ENCODE measurements at places on chromosomes 4 and X.

- DNase-seq: no peak
Measured at GRCh38 chr4:123556526-123556925, 159.9 kb downstream of the SPRY1 start.

DNA sequence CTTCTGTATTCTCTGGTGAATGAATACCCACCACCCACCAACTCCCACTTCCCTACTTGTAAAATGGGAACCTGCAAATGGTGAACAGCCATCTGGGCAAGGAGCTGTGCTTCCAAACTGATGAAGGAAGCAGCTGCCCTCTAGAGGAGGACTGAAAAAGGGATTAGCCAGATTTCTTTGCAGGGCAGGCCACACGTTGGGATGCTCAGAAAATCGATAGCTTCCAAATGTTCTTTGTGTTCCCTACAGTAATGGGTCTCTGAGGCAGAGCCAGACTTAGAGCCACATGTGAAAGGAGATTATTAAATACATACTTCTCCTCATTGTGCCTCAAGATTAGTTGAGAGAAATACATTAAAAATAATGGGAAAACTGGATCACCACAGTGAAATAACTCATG lies 39.3 kb upstream of the LPAR4 start:
- peak; percentile 1 for DNase-seq

- no peak for DNase-seq
Measured at GRCh38 chr4:158884280-158884679, 115.5 kb downstream of the FNIP2 start.

- no peak for DNase-seq
Measured at GRCh38 chrX:149004936-149005335, 500.2 kb downstream of the IDS start.

GRCh38 chr4:25433966-25434827 lies 57.1 kb downstream of the ANAPC4 start:
- DNase-seq: no peak

DNA sequence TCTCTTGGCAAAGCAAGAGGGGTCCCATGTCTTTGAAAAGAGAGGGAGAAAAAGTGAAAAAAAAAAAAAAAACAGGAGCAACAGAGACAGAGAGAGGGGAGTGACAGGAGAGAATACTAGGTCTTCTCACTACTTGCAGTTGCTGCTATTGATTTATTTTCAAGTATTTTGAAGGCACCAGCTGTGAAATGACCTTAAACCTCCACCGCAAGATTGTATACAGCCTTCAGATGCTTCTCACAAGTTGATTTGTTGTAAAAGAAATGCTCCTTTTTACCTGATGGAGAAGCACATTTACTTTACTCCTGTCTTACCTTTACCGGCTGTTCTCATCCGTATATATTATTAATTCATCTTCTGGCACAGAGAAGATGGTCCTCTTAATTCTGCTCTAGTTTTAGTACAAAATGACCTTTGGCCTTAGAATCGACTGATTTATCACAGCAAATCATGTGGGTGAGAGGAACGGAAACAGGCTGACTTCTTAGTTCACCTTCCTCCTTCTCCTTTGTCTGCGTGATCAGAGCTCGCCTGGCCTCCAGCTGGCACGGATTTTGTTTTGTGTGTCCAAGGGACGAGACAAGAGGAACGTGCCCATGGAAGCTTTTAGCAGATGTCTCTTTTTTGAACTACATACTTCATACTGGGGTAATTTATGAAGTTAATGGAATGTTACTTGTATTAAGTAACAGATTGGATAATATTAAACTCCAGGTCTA lies 82.4 kb upstream of the PACRGL start:
- DNase-seq: no peak

DNA sequence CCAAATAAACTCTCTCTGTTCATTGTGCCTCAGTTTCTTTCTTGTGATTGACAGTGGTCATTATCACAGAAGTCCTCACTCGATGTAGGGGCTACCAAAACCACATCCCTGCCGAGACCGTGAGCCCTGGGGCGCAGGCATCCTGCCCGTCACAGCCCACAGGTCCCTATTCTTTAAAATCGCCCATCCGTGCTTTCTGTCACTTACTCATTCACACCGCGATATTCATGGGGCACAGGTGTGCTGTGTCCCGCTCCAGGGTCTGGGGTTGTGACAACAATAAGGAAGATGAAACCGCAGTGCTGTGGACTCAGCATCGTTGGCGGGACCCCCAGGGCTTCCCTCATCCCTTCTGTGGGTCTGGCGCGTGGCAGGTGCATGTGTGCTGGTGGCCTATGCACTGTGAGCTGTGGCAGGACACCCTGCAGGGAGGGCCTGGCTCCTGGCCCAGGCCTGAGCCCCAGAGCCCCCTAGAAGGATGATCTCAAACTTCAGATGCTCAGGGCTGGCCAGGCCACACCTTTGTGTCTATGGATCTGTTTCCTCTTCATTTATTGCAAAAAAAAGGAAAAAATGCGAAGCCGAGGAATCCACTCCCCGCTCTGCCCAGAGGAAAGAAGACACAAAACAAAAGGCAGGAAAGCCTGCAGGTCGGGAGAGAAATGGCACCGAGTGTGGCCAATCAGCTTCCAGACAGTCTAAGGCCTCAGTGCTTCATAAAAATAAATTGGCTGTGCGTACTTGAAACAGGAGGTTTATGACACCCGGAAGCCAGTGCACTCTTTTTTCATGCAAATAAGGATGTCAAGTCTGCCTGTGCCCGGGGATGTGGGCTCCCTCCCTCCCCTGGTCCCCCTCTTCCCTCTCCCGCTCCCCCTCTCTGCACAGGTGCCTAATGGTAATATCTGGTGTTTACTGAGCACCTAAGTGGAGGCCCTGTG lies 109.5 kb upstream of the ADRA2C start:
- DNase-seq: no peak

- no peak for DNase-seq
Measured at GRCh38 chrX:139304471-139304870, 226.1 kb upstream of the F9 start.

DNA sequence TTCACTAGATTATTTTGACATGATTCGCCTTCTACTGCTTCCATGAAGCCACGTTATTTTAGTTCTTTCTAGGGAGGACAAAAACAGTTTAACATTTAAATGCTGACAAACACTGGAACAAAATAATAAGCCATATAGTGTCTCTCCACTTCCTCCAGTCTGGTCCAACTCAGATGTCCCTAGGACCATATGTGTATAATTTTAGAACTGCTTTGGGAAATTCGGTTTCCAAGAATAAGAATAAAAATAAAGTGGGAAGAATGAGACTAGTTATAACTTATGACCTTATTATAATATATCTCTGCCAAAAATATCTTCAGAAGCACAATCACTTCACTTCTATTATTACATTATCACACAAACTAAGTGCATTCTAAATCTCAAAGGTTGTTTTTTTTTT lies 164.4 kb upstream of the POF1B start:
- no peak for DNase-seq

DNA sequence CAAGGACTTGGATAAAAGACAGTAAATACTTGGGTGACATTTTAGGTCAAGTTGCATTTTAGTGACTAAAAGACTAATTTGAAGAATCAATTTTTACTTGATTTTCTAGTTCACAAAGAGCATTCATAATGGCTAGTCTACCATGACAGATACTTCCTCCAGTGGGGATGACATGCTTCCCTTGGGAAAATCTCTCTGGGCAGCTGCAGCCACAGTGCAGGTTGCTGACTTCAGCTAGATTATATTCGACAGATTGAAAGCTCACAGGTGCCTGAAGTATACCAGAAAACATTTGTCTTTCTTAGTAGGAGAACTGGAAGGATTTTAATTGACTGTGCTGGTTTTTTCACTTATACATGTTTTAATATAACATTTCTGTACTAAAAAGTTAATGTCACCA lies 209.6 kb upstream of the MAGEB2 start:
- DNase-seq: no peak

DNA sequence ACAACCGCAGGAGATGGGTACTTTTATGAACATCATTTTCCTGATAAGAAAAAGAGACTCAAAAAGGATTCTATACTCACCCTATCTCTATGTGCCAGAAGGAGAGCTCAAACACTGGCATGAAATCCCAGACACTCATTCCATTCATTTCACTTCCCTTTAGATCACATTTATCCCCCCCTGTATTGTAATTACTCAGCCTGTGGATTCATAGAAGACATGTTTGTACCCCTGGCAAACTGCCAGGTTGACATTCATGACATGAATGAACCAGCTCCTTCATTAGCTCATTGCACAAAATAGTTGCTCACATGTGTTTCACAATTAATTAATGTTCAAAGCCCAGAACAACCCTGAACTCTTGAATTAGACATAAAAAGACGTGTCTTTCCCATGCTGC lies 4.9 kb downstream of the SMR3A start:
- no peak for DNase-seq

DNA sequence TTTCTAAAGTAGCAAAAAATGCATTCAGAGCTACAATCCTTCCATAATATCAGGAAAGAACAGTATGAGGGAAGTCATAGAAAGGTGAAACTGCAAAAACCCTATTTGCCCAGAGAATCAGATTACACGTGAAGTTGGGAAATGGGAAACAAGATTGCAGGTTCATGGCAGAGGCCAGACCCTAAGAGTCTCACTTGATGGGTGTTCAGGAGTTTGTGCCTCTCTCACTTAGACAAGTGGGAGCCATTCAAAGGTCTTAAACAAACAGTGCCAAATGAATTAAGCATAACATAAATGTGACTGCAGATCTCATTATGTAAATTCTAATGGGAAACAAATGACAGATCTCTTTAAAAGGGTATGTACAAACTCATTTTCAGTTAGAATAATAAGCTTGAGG lies 91.6 kb downstream of the ARAP2 start:
- DNase-seq: no peak

DNA sequence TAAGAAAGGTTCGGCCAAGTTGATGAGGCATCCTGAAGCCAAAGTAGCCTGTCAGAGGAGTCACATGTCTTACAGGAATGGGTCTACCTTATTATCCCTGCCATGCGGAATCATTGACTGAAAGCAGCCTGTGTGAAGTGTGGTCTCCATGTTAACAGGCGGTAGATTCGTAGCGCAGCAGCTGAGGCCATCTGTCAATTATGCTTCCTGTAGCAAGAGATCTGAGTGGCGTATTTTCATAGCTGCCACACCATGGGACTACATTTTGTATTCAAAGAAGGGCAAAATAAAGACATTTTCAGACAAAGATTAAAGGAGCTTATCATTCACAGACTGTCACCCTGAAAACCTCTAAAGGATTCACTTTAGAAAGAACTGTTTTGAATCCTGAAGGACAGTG lies 11.2 kb upstream of the MED14 start:
- no peak for DNase-seq

DNA sequence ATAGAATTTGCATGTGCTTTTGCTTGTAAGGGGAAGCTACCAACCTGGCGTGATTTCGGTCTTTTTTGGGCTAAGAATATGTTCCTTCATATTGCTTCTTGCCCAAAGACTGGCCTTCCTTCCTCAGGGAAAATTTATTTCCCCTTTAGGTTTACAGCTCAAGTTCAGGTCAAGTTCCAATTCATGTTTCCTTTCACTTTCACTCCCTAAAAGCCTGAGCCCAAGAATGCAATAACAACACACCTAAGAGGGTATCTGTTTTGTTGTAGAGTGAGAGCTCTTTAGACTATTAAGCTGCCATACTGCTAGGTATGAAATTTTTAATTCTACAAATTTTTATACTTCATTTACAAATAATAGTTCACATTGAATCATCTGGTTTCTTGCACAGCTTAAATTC lies 299.6 kb downstream of the TLL1 start:
- no peak for DNase-seq

GRCh38 chr4:168059251-168059650 lies 33.1 kb upstream of the ANXA10 start:
- DNase-seq: peak; percentile 33

GRCh38 chr4:79015411-79015810 lies 76.2 kb upstream of the PAQR3 start:
- no peak for DNase-seq

DNA sequence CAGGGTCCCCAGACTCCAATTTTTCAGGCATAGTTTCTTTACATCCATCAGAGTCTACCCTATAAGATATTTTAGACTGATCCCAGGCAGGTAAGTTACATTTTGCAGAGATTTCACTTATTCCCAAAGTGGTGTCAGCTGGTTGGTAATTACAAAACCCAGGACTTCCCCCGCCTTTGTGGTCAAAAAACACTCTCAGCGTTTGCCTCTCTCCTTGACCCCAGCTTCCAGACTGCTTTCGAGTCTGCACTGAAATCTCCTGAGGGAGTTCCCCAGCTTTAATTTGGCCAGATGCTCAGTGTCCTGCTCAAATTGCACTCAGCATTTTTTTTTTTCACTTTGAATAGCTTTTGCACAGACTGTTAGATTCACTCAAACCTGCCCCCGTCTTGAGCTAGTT lies 11.2 kb upstream of the AMOT start:
- no peak for DNase-seq

GRCh38 chr4:109729117-109729717 lies 653 bp downstream of the PLA2G12A start:
- DNase-seq: no peak

- DNase-seq: no peak
Measured at GRCh38 chr4:20662851-20663250, 37.4 kb upstream of the PACRGL start.

DNA sequence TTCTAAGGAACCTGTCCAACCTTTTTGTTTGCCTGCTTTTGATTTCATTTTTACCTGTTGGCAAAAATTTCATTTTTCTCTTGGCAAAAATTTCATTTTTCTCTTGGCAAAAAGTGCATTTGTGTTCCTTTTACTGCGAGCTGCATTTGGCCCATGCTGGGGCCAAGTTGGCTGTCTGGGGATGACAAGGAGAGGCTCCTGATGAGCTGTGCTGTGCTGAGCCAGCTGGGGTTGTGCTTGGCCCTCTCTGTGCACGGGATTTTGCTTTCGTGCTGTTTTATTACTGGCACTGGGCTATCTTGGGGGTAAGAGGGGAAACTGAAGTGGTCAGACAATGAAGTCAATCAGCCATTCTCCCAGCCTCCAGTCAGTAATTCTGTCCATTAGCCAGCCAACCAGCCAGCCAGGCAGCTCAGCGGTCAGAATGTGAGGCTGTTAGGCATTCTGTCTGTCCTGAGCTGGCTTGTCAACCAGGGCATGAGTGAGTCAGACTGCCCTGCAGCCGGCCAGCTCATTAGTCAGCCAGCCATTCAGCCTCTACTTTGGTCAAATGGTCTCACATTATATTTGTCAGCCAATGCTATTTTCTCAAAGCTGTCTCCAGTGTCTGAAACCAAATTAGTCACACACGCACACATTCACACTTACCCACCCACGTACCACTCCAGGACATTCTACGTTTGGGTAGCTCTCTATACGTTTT lies 56.9 kb upstream of the PRPS1 start:
- DNase-seq: peak; percentile 47

DNA sequence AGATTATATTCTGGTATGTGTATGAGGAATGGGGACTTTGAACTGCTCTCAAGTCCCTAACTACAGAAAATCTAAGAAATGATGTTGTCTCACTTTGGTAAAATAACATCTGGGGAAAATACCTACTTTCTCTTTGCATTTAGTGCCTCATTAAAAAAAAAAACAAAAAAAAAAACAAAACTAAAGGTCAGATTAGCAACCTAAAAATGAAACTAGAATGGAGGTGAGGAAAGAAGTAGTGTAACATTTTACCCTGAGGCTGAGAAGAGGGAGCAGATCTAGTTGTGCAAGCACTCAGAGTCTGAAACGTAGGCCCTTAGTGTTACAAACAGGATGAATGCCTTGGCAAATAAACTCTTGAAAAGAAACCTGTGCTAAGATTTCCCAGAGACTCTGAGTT lies 56.0 kb downstream of the VGLL1 start:
- no peak for DNase-seq

GRCh38 chr4:166174717-166175490 lies 301.9 kb downstream of the TLL1 start:
- DNase-seq: peak; percentile 0

All from amniotic stem cell (primary cell).